ENCODE measurements at places on chromosomes 4 and X.

DNA sequence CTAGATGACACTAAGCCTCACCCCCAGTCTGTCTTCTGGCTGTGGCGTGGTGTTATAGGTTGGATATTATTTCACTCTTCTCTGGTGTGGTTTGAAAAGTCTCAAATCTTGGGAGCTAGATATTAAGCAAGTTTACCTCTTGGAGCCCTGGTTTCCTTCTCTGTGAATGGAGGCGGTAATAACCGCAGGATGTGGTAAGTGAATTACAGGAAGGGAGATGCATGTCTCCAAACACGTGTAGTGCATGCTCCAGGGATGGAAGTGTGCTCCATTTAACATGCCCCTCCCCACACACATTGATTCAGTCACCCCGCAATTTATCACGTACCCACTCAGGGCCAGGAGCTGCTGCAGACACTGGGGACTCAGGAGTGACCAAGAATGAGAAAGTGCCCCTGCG lies 4.9 kb downstream of the ZNF275 start:
- DNase-seq, result no peak

DNA sequence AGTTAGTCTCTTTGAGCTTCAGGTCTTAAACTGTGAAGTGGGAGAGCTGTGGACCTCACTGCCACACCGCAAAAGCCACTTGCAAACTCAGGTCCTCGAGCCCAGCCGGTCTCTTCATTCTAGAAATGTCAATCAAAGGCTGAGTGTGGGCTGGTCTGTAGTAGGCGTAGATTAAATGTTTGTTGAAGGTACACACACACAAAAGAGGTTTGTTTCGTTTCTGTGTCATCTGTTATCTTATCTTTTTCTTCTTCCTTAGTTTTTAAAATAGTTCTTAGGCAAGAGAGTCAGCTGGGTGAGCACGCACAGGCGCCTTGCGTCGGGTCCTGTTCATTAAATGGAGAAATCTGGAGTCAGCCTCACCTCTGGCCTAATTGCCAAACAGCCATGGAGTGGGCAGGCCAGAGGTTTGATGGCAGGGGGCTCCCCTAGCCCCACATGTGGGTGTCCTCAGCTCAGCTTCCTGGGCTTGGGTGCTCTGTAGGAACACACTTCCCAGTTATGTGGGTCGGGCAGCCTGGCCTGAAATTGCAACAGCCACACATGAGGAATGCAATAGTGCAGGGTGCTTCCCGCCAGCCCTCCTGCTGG lies 836 bp upstream of the PSAPL1 start:
- DNase-seq, result no peak

GRCh38 chr4:38313175-38313574 lies 350.8 kb upstream of the KLF3 start:
- DNase-seq, result no peak

GRCh38 chrX:44225667-44226066 lies 117.8 kb downstream of the EFHC2 start:
- DNase-seq, result no peak

GRCh38 chr4:25030277-25031076 lies at the start of gene LGI2:
LGI2 (minus strand) TSS chr4:25030946; CDS start chr4:25030693, 253 bp downstream.
- DNase-seq, result no peak

DNA sequence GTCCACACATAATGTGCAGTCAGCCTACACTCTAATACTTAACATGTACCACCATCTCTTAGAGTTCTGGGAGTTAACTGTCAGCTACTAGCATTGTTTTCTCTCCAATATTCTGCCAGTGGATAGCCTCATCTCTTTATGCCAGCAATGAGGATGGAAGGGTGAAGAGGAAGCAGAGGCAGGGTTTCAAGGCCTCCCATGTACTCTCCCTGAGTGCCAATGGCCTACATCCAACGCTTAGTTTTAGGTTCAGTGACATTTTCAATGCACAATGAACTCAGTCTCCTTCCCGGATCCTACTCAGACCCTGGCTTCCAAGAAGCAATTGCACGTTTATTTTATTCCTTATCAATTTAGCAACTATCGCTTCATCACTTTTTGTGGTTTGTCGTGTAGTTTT lies 686.1 kb downstream of the DMD start:
- DNase-seq, result no peak

GRCh38 chr4:169745291-169745690 lies 12.5 kb downstream of the HPF1 start:
- DNase-seq, result no peak

DNA sequence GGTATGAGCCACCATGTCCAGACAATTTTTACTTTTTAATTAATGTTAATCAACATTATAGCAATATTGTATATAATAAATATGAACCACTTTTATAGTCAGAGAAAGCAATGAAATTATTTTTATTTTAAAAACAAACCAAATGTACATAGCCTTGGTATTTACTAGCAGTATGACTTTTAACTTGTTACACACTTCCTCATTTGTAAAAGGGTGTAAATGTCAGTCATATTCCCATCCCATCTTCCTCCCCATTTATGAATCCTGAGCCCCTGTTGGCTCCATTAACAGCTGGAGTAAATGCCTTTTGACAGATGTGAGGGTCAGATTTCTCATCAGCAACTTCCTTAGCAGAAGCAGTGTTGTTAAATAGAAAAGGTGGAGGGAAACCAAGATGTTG lies 179.6 kb upstream of the SPRY1 start:
- DNase-seq, result no peak

DNA sequence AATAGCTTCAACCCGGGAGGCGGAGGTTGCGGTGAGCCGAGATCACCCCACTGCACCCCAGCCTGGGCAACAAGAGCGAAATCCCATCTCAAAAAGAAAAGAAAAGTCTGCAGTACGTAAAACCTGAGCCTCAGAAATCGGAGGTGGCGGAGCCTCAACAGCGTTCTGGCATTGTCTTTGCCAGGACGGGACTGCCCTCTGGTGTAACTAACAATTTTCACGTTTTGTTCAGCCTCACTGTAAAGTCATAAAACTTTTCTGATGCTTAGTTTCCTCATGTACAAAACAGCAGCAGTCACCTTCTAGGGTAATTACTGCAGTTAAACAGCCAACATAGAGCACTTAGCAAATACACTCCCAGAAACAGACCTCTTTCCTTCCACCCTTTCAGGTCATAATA lies 121.7 kb downstream of the RBM47 start:
- no peak for DNase-seq

GRCh38 chr4:124810827-124811226 lies 98.3 kb upstream of the ANKRD50 start:
- DNase-seq, result no peak

DNA sequence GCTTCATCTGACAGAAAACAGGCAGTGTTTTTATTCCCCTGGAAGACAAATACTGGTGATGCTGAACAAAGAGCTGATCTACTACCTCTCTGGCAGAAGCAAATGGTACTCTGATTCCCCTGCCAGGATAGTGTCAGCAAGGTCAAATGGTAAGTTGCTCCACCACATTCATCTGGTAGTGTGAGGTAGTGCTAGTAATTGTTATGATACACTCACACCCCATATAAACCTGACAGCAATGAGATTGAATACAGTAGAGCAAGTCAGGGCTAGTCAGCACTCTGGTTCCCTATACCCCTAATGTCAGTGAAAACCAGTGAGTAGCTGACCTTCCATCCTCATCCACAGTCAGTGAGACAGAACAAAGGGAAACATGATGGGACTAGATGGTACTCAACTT lies 3.4 kb upstream of the SPIN4 start:
- DNase-seq, result no peak

GRCh38 chr4:159229164-159229563 lies 126.3 kb downstream of the RAPGEF2 start:
- no peak for DNase-seq

DNA sequence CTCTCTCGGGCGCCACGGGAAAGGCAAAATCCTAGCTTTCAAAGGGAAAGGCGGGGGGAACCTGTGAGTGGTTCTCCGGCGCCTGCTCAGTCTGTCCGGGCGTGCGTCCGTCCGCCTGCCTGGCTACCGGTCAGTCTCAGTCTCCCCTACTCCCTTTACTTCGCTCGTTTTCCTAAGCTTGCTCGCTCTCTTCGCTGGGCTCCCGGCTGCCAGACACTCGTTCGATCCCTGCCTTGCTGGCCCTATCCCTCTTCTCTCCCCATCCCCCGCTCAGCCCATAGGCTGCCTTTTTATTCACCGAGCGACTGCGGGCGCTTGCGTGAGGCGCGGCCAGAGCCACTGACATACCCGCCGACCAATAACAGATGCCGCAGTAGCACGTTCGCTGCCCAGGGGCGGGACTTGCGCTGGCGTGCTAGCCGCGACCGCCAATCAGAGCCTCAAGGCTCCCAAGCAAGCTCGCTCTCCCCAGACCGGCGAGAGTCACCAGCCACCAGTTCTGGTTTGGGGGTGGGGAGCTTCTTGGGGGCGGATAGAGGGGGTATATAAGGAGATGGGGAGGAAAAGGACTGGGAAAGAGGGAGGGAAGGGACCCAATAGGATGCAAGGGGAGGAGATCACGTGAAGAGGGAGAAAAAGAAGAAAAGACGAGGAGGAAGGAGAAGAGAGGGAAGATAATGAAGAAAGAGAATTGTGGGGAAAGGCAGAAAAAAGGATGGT lies 30.0 kb downstream of the ARHGEF9 start:
- peak; percentile 89 for DNase-seq

DNA sequence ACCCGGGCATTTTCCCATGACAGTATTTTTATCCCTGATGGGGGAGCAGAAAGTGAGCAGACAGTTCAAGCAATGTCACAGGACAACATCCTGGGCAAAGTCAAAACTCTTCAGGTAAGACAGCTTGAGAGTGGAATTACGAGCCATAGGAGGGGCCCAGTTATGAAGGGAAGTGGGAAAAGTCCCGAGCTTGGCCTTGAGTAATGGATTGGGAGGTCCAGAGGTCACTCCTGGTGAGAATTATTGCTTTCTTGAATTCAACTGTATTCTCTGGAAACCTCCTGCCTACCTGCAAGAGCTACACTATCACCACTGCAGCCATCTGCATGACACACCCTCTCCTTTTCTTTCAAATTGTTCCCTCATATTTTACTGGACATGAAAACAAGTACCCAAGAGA lies 89.1 kb downstream of the AASDH start:
- DNase-seq, result no peak

GRCh38 chrX:133359466-133359865 lies 55.8 kb downstream of the GPC4 start:
- DNase-seq, result no peak

DNA sequence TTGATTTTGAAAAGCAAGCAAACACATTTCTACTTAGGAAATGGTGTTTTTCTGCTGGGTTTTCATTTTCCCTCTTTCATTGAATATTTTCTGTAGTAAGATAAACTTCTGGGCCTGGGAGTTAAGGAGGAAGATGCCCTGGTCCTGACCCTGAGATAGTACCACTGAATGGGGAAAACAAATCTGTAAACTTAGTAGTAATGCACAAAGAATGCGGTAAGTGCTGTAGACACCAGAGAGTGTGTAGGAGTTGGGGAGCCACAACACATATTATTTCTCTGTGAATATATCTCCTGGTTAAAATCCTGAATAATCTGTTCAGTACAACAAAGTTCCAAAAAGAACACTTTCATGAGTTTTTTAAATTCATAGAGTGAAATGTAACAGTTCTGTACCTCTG lies 178.3 kb downstream of the MAPK10 start:
- no peak for DNase-seq

- no peak for DNase-seq
These were observed 330.9 kb downstream of the BCOR start for GRCh38 chrX:39766855-39767254.

GRCh38 chr4:36026348-36026880 lies 217.9 kb downstream of the ARAP2 start:
- no peak for DNase-seq

- DNase-seq, result peak; percentile 40
These were observed 3.7 kb upstream of the GPR82 start for GRCh38 chrX:41720125-41720779.

- no peak for DNase-seq
These were observed 63.1 kb downstream of the CCNI start for GRCh38 chr4:77012726-77013125.

GRCh38 chr4:55783584-55783983 lies 36.0 kb upstream of the EXOC1L start:
- no peak for DNase-seq

- DNase-seq, result peak; percentile 84
These were observed 1.6 kb downstream of the TRPC3 start for GRCh38 chr4:121950212-121950679.

GRCh38 chr4:186651181-186651603 lies 72.5 kb downstream of the FAT1 start:
- no peak for DNase-seq

- no peak for DNase-seq
These were observed 79.8 kb downstream of the SPANXN3 start for GRCh38 chrX:143437439-143437838.

GRCh38 chrX:20284444-20284843 lies 17.7 kb upstream of the RPS6KA3 start:
- DNase-seq, result no peak

- no peak for DNase-seq
These were observed 31.3 kb downstream of the NYX start for GRCh38 chrX:41478381-41478911.

DNA sequence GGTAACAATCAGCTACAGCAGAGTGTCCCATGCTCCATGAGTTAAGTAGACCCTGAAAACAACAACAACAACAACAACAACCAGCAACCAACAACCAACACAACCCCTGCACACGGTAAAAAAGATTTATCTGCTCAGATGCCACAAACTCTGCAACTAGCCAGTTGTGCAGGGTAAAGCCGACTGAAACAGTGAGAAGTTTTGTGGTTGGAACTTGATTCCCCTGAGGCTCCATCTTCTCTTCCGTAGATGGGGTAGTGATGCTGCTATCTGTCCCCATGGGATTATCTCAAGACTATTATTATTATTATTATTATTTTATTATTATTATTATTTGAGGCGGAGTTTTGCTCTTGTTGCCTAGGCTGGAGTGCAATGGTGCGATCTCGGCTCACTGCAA lies 50.6 kb upstream of the RAPGEF2 start:
- DNase-seq, result no peak

- no peak for DNase-seq
These were observed 120.4 kb upstream of the SLC34A2 start for GRCh38 chr4:25535278-25535677.

DNA sequence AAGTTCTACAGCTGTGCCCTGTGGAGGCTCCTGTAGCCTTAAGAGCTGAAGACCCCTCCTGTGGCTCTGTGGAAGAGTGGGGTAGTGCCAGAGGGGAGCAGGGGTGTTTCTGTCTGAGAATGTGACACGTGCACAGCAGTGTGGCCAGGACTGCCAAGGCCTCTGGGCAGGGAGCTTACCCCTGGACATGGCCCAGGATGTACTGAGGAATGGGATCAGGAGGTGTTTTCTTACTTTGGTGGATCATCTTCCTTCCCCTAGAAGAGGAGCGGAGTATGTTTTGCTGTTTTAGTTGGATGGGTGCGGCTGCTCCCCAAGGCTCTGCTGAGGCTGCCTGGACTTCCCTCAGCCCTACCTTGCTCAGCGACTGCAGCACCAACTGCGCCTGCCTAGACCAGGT lies 342.6 kb downstream of the ARHGAP10 start:
- no peak for DNase-seq

- DNase-seq, result no peak
These were observed 351.0 kb upstream of the SPANXN1 start for GRCh38 chrX:144896323-144896722.

GRCh38 chrX:15418707-15419181 lies 34.5 kb upstream of the VEGFD start:
- DNase-seq, result no peak

- DNase-seq, result no peak
These were observed 989.2 kb upstream of the SLIT2 start for GRCh38 chr4:19262467-19262866.
